ENCODE measurements at places on chromosomes 11 and 22.

DNA sequence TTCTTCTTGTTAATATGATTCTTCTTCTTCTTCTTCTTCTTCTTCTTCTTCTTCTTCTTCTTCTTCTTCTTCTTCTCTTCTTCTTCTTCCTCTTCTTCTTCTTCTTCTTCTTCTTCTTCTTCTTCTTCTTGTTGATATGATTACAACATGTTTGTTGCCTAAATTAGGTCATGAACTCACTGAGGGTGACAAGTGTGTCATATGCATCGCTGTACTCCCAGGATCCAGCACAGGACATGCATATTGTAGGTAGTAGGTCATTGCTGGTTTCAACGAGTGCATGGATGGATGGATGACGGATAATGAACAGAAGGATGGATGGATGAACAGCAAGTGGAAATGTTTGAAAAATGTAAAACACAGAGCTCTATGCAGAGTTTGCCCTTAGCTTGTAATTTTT is 14.9 kb upstream of the PVALB start:
- no peak for DNase-seq

GRCh38 chr11:117815262-117815803 is 9.2 kb downstream of the FXYD2 start:
- DNase-seq: peak; percentile 68

DNA sequence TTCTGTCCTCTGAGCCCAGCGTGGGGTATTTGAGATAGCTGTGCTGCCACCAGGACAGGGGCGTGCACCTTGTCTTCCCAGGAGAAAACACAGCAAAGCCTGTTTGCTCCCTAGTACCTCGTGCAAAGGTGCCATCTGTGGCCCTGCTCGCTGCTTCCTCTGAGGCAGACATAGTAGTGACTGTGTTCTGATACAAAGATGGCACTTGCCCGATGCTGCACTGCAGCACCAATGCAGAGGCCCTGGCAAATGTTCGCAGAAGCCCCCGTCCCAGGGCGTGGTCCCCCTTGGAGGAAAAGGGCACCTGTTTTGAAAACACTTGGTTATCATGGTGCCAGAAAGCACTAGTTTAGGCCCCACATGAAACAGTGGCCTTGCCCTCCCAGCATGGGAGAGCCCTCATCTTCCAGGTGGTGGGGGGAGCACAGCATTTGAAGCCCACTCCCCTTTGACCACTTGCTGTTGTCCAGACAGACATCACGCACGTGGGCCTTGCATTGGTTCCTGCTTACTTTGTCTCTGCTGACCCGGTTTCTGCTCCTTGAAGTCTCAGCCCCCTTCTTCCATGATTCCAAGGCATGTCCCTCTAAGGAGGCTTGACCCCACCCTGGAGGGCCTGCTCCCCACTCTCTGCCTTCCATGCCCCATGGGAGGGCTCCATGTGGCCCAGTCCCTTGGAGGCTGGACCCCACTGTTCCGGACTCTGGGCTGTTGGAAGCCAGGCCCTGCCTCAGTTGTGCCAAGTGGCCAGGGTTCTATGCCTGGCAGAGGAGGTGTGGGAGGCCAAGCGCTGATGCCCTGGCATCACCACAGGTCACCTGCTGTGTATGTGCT is 109.4 kb downstream of the KCNQ1OT1 start:
- DNase-seq: no peak

DNA sequence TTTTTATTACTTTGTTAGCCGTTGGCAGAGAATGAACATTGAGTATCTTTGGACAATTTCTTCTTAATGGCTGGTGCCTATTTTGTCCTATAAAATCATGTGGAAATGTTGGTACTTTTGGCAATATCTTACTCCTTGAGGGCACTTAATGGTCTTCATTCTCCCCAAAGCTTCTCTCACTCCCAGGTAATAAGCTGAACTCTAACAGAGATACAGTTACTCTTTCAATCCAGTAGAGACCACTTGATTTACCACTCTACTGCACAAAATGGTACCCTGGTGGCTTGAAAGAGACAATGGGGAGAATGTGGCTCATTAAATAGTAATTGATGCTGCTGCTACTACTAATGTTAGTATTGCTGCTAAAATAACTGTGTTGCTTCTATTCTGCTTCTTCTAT is 53.0 kb downstream of the MAML2 start:
- DNase-seq: no peak

DNA sequence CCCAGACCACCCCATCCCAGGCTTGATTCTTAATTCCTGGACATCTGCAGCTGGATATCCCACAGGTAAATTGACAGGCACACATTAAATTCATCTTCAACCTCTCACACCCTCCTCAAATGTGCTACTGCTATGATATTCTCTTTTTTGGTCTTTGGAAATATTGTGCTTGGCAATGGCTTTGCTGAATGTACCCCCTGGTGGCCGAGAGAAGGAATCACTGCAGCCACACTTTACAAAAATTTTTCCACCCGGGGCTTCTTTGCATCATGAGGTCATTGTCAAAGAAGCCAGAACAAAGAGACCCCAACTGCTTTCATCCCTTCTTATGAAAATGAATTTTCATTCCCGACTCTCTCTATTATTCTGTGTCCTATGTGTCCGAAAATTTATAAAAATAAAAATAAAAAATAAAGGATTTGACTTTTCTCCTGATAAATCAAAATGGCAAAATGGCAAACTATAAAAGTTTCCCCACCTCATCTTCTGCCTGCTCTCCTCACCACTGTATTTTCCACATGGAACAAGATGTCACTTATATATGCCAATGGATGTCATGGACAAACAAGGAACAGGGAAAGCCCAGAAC is 15.0 kb upstream of the CYB5R2 start:
- DNase-seq: no peak

DNA sequence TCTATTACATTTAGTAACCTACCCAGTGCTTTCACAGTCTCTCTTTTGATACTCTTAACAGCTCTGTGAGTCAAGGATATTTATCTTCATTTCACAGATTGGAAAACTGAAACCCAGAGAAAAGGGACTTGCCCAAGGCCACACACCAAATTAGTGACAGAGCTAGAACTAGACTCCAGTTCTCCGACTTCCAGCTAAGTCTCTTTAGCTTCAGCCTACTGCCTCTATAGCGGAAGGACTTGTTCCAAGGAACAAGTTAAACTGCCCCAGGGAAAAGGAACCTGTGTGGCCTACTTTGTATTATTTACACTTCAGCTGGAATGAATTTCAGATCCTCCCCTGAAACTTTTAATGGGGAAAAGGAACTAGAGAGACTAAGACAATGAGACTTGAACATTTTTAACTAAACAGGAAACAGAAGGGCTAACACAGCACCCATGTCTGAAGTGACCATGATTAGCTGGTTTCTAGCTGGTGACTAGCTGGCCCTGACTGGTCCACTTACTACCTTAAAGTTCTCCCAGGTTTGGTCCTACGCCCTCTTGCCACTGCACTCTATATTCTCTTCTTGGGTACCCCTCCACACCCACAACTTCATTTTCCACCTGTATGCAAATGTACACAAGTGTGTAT is 1.3 kb downstream of the LRRC51 start:
- DNase-seq: no peak

GRCh38 chr11:8584511-8584910 is 9.5 kb downstream of the STK33 start:
- no peak for DNase-seq

DNA sequence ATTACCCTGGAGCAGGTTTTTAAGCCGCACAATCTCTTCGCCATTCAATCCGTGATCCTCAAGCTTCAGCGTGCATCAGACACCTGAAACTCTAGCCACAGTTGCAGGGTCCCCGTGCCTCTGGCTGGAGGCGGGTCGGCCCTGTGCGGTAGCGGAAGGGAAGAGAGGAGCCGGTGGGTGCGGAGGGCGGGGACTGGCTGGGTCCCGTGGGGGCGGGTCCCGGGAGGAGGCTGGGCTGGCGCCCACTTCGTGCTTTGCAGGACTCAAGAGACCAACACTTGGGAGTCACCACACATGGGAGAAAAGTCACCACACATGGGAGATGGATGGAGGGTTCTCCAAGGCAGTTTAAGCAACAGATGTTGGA is 772 bp downstream of the C22orf15 start:
- DNase-seq: peak; percentile 52

GRCh38 chr11:1228101-1228821 is 5.4 kb downstream of the MUC5B start:
- DNase-seq: no peak

DNA sequence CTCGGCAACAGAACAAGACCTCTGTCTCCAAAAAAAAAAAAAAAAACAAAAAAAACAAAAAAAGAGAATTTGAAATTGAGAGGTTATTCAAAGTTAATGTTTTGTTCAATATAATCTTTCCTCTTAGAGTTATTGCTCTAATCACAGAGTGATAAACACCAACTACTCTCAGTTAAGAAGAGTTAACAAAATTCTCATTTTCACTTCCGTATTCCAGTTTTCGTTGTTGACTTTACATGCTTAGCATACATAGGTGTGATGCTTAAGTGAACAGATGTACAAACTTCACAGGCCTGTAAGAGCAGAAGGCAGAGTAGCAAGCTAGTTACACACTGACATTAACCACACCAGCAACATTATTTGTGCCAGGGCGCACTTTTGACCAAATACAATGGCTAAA is 12.3 kb downstream of the EIF4ENIF1 start:
- DNase-seq: no peak

- no peak for DNase-seq
Measured at GRCh38 chr22:23393721-23394320, 186.3 kb downstream of the IGLL1 start.

- DNase-seq: no peak
Measured at GRCh38 chr11:11709447-11710239, 87.8 kb upstream of the GALNT18 start.

- DNase-seq: no peak
Measured at GRCh38 chr11:66639066-66639813, 737 bp downstream of the RBM4 start.

DNA sequence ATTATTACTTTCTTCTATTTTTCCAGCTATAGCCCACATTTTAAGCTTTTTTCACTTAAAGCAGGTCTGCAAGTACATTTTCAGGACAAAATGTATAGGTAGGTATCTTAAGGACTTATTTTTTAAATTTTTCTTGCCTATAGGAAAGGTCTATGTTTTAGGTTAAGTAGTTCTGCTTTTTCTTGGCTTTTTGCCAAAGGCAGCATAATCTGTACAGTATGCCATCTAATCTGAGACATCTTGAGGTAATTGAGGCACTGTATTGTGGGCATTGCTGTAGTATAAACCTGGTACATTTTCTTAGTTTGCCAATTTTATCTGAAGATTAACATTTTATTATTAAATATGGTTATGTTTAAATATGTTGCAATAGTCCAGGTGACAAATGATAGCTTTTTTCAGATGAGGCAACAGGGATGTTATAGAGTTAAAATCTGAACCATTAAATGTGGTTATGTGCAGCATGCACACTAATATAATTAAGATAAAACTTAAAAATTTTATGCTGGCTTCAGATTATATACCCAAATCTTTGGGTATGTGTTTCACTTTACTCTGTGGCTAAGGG is 42.9 kb downstream of the QSER1 start:
- no peak for DNase-seq

GRCh38 chr11:10502770-10503169 is 38.2 kb downstream of the RNF141 start:
- no peak for DNase-seq

- peak; percentile 50 for DNase-seq
Measured at GRCh38 chr22:45645526-45646414, 25.9 kb upstream of the ATXN10 start.

- no peak for DNase-seq
Measured at GRCh38 chr11:76391021-76391420, 9.9 kb downstream of the GVQW3 start.

- DNase-seq: no peak
Measured at GRCh38 chr11:62127426-62127825, 3.6 kb downstream of the INCENP start.

GRCh38 chr11:72988821-72989220 is 153.3 kb downstream of the FCHSD2 start:
- no peak for DNase-seq

GRCh38 chr11:134664447-134665187 is 252.6 kb upstream of the B3GAT1 start:
- no peak for DNase-seq

GRCh38 chr11:46299451-46299961 is 22.0 kb downstream of the CREB3L1 start:
- no peak for DNase-seq

- DNase-seq: no peak
Measured at GRCh38 chr11:122089111-122089510, 26.9 kb downstream of the BLID start.

DNA sequence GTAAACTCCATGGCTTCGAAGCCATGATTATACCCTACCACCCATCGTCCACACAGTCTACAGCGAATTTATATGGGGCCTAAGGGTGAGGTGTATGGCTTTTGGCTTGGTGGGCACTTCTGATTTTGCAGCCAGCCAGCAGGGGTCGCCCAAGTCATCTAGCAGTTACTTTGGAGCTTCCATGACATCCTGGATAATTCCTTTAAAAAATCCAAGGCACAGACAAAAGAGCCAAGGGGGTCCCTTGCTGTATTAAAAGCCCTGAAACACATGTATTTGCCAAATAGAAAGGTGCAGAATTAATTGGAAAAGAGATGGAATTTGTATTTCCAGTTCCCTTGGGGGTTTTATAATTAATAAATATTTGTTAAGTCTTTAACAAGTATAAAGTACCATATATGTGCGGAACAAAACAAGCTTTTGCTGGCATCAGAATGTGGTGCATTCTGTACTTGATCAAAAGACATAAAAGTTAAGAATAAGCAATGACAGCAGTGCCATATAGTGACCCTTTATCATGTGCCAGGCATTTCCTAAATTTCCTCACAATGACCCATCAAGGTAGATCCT is 132.8 kb upstream of the PITPNB start:
- no peak for DNase-seq

- no peak for DNase-seq
Measured at GRCh38 chr11:59716051-59716450, 2.4 kb upstream of the OR10V1 start.

GRCh38 chr11:72112143-72112977 is at the start of gene ANAPC15:
Gene ANAPC15 (minus strand): TSS chr11:72112695. CDS start chr11:72111276, 1,419 bp downstream.
- peak; percentile 97 for DNase-seq

- no peak for DNase-seq
Measured at GRCh38 chr11:2724104-2724503, 24.3 kb upstream of the KCNQ1OT1 start.

DNA sequence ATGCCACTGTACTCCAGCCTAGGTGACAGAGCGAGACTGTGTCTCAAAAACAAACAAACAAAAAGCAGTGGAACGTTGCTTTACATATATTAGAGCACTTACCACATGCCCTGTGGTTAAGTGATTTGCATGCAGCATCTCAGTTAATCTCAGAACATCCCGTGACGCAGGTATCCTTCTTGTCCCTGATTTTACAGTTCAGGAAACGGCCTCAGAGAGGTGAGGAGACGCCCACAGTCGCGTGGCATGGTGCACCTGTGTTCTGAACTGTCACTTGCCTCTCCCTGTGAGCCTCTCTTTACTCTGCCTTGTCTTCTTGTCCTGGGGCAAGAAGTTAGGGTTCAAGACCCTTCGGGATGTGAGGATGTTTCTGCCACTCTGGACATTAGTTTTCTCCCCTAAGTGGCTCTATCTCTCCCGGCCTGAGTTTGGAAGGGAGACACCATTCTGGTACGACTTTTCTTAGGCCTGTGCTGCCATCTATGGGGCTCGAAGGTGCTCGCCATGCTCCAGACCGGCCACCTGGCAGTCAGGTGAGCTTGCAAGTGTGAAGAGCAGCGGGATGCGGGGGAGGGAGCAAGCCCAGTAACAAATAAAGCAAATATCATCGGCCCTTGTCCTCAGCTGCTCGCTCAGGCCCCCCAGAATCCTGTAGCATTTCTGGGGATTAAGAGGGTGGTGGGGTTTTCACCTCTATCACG is 25.6 kb downstream of the YWHAH start:
- DNase-seq: peak; percentile 28
